ENCODE measurements at places on chromosomes 2 and 18.

DNA sequence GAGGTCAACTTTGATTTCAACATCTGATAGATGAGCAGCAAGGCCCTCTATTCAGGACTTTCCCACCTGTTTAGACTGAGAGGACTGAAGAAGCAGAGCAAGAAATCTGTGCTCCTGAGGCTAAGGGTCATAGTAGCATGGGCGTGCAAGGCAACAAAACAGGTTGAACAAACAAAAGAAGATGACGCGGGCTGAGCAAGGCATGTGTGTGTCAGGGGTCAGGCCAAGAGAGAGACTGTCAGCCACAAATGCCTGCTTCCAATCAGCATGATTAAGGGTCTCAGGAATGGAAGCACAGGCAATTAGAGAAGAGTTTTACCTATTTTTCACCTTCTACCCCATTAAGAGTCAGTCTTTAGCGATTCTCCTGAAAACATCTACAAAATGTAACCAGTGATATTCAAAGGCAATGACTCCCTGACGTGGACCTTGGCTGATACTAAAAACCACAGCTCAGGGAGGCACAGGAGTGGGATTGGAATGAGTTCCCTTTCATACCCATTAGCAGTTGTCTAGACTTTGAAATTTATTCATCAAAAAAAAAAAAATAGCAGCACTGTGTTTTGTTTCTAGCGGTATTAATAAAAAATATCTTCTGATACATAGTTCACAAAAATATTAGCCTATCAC, 81.9 kb downstream of the DYNAP start:
- DNase-seq = no peak

GRCh38 chr18:33729556-33729955, 151.5 kb downstream of the ASXL3 start:
- DNase-seq = no peak

DNA sequence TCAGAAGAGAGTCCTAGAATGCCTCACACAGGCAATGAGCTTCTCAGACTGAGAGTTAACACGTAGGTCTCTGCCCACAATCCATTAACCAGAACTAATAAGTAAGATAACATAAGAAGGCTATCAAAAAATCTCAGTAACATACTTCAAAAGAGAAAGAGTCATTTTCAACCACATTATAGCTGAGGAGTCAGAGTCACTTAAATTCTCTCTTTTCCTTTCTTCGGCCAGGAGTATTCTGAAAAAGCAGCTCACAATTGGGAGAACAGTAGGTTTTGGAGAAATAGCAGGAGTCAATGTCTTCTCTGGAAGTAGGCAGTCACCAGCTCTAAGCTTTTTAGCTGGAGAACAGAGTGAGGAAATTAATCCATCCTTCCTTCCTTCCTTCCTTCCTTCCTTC, 1364.4 kb upstream of the NXPH2 start:
- no peak for DNase-seq

DNA sequence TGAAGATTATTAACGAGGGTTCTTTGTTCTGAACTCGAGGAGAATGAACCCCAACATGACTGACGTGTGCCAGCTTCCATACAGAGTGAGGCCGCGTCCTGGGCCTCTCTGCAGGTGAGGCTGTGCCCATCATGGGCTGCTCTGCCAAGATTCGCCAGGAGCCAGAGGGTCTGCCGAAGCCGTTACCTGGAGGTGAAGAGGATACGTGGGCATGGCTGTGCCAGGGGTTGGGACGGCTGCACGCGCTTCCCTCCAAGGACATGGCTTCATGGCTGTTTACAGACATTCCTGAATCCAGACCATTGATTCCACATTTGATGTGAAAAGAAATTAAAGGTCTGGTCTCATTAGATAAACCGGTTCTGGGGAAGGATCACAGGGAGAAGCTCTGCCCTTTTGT, 211.4 kb upstream of the SALL3 start:
- DNase-seq = no peak

DNA sequence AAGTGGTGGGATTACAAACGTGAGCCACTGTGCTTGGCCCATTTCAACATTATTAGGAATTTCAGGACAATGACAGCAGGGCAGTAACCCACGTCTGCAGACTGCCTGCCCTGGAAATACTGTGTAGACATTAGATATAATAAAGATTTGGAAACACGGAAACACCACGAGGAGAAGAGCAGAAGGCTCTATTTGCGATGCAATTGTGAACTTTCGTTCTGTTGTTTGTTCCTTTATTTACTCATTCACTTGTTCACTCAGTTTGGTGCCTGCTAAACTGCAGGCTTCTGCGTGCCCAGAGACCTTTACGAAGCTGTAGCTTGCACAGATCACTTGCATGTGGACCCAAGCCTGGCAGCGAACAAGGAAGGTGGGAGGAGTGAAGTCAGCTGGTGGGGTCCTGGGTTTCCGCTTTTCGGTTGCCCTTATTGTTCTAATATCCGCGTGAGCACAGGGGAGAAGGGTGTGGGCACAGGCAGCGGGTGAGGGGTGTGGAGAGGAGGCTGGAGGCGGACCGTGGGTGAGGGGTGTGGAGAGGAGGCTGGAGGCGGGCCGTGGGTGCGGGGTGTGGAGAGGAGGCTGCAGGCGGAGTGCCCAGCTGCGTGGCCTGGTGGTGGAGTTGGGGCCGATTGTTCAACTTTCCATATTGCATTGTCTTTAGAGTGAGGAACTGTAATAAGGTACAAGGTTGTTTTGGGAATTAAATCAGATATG, 3.4 kb downstream of the COLEC11 start:
- DNase-seq = no peak

- DNase-seq = no peak
These were observed 36.4 kb upstream of the FOSL2 start for GRCh38 chr2:28356095-28356911.

- DNase-seq = peak; percentile 39
These were observed 14.3 kb upstream of the STAM2 start for GRCh38 chr2:152189622-152190495.

- DNase-seq = no peak
These were observed 13.6 kb downstream of the ANKRD29 start for GRCh38 chr18:23648940-23649607.

DNA sequence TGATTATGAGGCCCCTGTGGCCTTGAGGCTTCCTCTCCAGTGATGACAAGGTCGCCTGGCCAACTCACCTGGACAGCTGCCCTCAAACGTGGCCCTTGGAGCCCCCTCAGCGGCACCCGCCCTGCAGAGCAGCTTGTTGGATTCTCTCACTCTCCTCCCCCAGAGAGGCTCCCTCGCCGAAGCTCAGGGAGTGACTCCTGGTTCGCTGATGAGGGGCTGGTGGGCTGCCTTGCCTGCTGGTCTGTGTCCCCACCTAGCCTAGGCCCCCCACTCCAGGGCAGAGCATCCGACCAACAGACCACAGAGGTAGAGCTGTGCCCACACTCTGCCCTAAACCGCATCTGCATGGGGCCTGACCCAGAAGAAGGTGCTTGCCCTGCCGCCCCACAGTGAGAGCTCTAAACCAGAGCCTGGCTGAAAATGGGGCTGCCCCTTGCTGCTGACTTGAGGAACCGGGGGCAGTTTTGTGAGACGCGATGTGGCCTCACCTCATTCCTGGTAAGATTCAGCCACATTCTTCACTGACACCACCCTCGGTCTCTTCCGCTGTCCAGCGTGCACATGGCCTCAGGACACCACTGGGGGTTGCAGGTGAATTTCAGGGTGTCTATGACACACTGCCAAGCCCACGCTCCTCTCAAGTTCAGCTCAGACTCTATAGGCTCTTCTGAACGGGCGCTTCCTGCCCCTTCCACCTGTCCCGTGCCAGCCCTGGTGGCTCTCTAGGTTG, 131.6 kb downstream of the CABLES1 start:
- DNase-seq = no peak

- DNase-seq = no peak
These were observed 61.0 kb upstream of the TGIF1 start for GRCh38 chr18:3388980-3389379.

GRCh38 chr2:167345559-167345958, 457.3 kb downstream of the XIRP2 start:
- DNase-seq = no peak

GRCh38 chr2:205617905-205618304, 64.4 kb upstream of the NRP2 start:
- no peak for DNase-seq

DNA sequence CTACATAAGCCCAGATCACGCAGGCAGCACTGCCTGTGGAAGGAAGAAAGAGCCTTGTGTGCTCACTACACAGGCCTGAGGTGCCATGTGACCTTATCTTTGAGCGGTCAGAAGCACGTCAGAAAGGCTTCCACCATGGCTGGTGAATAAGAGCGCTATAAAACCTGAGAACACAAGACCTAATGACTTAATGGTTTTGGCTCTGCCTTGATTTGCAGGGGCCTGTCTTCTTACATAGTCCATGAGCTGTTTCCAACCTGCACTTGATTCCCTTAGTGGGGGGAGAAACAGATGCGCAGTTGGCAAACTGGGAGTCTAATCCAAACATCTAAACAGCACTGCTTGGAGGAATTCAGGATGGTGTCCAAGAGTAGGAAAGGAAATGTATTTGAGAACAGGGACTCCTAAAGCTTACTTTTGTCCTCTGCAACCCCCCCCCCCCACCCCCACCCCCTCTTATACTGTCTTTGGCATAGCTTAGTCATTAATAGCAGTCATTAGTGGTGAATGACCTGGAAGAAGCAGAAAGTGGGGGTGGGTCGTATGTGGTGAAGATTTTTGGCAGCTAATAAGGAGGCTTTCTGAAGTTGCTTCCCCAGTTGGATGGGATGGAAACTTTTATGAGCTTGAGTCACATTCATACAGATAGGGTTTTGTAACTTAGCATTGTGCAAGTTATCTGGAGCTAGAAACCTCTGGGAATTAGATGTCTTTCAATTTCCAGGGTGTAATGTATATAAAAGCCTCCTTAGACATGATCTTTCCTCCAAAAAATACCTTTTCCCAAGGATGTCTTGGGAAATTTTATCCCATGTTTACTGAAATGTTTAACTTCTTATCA, 454.1 kb downstream of the MEIS1 start:
- no peak for DNase-seq

DNA sequence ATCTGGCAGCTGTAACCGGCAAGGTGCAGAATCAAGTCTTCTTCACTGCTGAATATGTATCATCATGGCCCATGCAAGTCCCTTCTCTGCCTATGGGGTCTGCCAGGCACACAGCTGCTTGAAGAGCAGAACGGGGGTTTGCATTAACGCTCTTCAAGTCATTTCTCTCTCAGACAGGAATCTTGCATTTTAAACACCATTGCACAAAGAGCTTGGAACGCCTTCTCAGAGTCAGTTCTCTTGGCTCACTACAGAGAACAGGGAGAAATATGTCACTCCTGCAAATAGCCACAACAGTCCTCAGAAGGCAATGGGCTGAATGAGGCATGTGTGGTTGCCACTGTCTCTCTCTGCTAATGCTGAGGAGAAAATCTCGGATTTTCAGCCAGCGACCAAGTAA, 2173.5 kb upstream of the PIK3C3 start:
- DNase-seq = no peak

GRCh38 chr18:46706968-46707367, 49.9 kb downstream of the ST8SIA5 start:
- DNase-seq = peak; percentile 16

DNA sequence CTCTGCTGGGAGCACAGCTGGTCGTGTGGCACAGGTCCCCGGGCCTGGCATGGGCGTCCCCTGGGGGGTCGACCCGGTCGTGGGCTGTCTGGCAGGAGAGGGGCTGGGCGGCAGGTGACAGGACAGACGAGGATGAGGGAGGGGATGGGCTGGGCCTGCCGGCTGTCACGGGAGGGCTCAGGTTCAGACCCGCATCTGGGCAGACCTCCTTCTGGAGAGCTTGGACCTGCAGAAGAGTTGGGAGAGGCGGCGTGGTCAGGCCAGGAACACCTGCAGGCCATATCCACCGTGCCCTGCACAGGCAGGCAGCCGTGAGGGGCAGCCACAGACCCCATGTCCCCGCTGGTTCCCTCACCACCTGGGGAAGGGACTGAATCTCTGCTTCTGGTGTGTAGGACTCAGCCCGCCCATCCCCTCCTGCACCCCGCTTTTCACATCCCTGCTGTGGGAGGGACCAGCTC, 25.5 kb downstream of the AQP12A start:
- no peak for DNase-seq

GRCh38 chr2:55519938-55520885, 694 bp downstream of the CFAP36 start:
- DNase-seq = no peak

DNA sequence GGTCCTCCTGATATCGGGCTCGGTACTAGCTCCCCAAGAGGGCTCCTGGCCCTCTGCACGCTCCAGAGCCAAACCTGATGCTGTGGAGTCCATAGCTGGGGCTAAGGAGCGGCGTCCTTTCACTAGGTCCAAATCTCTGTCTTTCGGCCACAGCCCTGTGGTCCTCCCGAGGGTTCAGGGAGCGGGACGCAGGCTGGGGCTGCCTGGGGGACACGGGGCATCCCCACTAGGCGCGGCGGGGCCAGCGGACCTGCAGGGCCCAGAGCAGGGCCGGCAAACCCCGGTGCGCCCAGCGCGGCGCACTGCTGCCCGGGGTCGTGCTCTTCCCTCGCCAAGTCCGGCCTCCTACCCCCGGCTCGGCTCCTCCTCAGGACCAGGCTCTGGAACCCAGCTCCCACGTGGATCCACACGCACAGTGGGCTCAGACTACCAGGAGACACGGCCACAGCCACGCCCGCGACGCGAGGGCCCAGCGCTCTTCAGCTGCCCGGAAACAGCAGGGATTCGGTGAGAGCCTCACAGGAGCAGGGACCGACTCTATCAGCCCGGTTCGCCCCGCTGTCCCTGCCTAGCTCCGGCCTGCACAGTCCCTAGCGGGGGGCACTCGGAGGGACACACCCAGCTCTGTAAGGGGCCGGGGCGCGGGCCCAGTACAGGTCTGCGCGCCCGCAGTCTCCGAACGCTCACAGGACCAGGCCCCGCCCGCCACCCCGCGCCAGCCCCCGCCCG, 593 bp downstream of the ZNF514 start:
- DNase-seq = peak; percentile 30

- DNase-seq = no peak
These were observed 53.8 kb upstream of the ASB18 start for GRCh38 chr2:236317938-236318396.

- DNase-seq = peak; percentile 47
These were observed 97.9 kb upstream of the SERTAD2 start for GRCh38 chr2:64751286-64752260.

- DNase-seq = no peak
These were observed 48.6 kb downstream of the SH3RF3 start for GRCh38 chr2:109177635-109178034.

GRCh38 chr2:198135481-198135934, 331.1 kb downstream of the PLCL1 start:
- no peak for DNase-seq

DNA sequence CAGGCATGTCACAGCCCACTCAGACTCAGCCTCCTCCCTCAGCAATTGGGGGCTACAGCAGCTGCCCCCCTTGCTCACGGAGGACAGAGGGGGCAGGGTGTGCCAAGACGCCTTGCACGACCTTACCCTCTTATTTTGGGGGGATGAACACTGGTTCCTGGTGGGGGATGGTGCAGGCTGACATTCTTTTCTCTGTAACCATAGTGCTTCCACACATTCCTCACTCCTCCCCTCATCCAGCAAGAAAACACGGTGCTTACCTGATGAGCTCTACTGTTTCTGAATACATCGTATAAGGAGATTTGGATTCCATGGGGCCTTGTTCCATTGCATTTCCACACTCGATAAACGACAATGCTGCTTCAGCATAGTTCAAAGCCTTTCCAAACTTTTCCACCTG, 75.4 kb upstream of the REV1 start:
- no peak for DNase-seq

GRCh38 chr2:227655454-227655853, 11.2 kb upstream of the SCYGR5 start:
- peak; percentile 32 for DNase-seq
